ENCODE measurements at places on chromosomes 1 and 21.

DNA sequence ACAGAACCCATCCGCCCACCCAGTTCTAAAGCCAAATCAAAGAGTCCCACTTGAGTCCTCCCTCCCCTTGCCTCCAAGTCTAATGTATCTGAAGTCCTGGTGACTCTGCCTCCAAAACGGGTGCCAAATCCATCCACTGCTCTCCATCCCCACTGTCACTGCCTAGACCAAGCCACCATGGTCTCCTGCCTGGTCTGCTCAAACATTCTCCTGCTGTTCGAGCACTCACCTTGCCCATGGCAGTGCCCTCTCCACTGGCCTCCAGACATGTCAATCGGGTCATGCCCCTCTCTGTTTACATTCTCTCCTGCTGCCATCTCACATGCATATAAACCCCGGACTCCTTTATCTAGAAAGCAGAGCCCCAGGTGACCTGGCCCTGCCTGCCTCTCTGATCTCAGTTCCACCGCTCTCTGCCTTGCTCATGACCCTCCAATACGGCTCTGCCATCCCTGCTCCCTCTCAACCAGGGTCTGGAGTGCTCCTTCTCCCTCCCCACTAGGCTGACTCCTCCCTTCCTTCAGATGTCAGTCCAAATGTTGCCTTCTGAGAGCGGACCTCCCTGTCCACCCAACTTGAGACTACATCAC lies 32.1 kb upstream of the MX1 start:
- no peak for DNase-seq

DNA sequence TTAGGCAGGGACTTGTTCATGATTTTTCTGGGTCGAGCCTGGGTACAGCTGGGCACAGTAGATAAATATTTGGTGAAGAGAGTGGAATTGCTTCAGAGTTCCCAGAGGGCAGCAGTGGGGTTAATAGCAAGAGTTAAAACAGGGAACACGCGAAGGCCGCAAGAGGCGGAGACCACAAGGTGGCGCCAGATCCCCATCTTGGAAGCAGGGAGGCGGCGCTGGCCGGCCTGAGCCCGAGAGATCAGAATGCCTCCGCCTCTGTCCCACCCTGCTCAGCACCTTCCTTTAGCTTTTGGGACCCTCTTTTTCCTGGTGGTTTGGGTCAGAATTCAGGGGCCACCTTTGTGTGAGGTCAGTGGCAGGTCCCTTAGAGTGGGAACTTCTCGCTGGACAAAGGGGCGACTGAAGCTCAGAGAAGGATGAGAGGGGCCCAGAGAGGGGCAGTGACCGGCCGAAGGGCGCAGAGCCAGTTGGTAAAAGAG lies 6.5 kb upstream of the PADI2 start:
- DNase-seq = peak; percentile 32

DNA sequence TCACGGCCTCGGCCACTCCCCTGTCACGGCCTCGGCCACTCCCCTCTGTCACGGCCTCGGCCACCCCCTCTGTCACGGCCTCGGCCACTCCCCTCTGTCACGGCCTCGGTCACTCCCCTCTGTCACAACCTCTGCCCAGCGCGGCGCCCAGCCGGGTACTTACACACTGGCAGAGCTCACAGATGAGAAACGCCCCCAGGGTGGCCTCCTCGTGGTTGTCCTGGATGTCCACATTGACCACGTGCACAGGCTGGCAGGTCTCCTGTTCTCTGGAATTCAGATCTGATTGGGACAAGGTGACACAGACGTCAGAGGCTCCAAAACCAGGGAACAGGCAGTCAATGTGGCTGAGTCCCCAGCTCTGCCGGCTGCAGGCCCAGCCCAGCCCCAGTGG lies 3.3 kb upstream of the TMEM240 start:
- DNase-seq = no peak

GRCh38 chr1:157498736-157499090 lies 53.6 kb downstream of the FCRL5 start:
- no peak for DNase-seq

DNA sequence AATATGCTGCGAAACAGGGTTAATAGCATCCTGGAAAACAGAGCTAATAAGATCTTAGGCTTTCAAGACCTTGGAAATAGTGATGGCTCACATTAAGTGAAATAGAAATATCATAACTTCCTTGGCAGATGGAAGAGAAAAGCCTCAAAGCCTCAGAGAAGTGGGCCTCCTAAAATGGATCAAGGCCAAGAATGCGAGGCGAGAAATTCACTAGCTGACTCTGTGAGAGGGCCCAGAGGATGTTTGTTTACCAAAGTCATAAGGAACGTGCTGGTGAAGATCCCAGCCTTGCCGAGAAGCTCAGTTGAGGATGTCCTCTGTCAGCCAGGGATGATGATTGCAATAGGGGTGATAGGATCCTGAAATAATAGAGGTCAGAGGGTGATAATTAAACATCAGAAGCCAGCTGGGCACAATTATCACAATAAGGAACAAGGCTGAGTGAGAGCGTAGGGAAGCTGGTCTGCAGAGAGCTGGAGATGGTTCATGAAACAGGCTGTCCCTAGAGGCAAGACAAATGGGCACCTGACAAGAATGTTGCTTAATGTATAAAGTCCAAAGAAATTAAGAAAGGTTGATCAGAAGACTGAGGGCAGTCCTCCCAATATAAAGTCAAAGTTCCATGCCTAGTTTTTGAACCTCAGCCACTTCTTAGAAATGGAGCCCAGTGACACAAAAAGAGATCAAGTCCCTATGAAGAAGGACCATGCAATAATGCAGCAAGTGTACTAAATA lies 101.7 kb upstream of the COG2 start:
- DNase-seq = no peak

GRCh38 chr1:215584389-215584788 lies 17.3 kb downstream of the KCTD3 start:
- DNase-seq = no peak

GRCh38 chr1:222521299-222522104 lies 26.4 kb downstream of the HHIPL2 start:
- DNase-seq = peak; percentile 33

GRCh38 chr1:41333146-41333784 lies 28.0 kb upstream of the FOXO6 start:
- peak; percentile 91 for DNase-seq

GRCh38 chr1:182953826-182954225 lies 860 bp upstream of the SHCBP1L start:
- DNase-seq = no peak

DNA sequence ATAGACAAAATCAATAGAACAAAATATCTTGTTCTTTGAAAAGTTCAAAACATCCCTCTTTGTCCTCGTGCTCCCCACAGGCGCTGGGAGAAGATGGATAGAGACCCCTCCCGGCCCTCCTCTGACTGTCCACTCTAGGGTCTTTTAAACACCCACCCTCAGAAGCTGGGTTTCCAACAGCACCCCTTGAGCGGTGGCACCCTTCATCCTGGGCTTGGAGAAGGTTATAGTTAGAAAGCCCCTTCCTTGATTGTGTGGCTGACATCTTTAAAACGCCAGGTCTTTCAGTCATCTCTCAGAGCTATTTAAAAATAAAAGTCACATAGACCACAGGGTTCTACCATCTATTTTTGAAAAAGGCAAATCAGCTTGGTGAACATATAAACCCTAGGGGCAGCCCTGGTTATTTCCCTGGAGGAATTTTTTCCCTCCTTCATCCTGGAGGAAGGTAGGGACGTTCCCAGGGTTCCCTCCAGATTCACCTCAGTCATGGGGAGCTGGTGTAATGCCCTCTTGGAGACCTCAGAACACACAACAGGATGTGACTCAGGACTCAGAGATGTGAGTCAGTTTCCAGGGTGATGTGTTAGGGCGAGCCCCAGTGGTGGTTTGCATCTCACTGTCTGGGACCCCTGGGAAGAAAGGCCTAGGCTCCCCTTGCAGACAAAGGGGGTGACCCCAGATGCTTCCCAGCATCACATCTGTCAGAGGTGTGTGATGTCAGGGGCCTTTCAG lies 138.5 kb downstream of the CLIC6 start:
- DNase-seq = peak; percentile 97
